Stimulated activated CD8-positive, alpha-beta memory T cell treated with anti-CD3 and anti-CD28 coated beads, Interleukin-15, amount 100 ng/mL, for 4 hours (primary cell): ENCODE measurements at places on chromosomes 2 and 18.

- DNase-seq, result no peak
Observed at GRCh38 chr2:235468978-235469655, 24.7 kb upstream of the AGAP1 start.

DNA sequence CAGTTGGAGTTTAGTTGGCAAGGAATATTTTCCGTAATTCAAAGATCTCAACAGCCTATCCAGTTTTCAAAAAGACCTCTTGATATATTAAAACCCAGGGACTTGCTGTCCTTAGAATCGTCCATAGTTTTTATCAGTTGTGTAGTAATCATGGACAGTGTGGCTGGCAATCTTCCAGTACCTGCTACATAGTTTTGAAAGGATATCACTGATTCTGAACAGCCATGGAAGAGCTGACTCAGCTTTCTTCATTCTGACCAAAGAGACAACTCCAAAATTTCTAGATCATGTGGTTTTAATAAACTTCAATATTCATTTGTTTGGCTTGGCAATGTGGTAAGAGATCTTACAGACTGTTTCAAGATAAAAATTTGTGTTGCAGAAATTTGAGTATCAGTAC is 616.7 kb downstream of the TDRD15 start:
- DNase-seq, result no peak

DNA sequence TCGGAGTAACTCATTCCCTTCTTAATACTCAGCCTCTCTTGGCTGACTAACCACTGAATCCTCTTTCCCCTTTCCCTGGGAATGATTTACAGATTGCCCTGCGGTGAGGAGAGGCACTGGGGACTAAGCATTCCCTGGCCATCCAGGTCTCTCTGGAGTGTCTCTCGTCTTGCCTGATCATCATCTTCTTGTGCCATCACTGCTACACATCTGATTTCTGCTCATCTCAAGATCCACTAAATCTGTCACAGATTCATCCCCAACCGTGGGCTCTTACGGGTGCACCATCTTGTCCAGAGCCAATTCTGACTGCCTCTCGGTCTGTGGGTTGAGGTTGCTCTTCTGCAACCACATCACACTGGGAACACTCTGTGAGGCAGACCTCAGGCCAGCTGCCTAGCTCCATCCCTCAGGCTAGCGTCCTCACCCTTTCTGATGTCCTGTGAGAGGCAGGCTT is 12.0 kb downstream of the SFTPB start:
- no peak for DNase-seq

- DNase-seq, result no peak
Observed at GRCh38 chr2:127117603-127118002, 10.6 kb upstream of the BIN1 start.

GRCh38 chr2:216607277-216607560 is 26.0 kb upstream of the IGFBP2 start:
- no peak for DNase-seq

DNA sequence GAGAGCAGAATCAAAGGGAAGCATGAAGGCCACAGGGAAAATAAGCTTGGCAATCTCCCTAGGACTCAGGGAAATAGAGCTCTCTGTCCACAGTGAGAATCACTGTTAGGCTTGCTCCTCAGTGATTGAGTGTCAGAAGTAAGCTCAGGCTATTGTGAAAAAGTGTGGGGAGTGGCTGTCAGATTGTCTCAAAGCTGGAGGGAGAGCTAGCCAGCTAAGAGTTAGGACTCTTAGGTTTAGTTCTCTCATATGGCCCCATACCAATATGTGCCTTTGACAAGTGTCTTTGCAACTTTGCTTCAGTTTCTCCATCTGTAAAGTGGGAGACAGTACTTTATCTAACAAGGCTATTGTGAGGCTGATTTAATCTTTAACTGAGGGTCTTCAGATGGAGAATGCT is 17.2 kb downstream of the EIF4E2 start:
- DNase-seq, result no peak

- no peak for DNase-seq
Observed at GRCh38 chr2:230816735-230817134, 48.0 kb upstream of the ITM2C start.

- no peak for DNase-seq
Observed at GRCh38 chr2:179751163-179751809, 110.1 kb downstream of the ZNF385B start.

DNA sequence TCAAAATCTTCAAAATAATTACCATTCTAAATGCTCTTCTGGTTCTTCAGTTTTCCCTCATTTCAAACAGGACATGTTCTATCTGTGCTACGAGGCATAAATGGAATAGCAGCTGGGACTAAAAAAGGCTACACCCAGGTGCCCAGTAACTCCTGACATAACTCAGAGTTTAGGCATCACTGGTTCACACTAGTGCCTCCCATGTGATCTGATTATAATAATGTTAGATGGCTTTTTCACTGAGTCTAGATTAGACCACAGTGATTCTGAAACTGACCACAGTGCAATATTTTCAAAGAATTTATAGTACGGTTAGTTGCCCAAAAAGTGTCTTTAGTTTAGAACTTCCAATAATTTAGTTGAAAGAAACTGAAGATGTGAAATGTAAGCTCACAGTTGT is 123.3 kb downstream of the CCBE1 start:
- no peak for DNase-seq

DNA sequence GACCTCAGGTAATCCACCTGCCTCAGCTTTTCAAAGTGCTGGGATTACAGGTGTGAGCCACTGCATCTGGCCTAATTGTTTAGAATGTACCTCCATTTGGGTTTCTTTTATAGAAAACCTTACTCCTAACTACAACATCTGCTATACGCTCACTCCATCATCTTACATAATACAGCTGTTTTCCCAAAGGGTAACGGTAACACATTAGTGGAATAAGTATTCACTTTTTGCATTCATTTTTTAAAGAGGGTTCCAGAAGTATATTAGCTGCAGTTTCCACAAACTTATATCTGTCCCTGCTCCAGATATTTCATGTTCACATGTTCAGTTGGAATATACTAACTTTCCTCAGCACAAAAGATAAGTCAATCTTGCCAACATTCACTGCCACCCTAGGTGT is 640.1 kb upstream of the FSHR start:
- DNase-seq, result no peak

GRCh38 chr18:65257149-65257548 is 493.7 kb upstream of the CDH7 start:
- DNase-seq, result no peak

- no peak for DNase-seq
Observed at GRCh38 chr2:71460595-71461303, 7.4 kb downstream of the DYSF start.

GRCh38 chr2:6301426-6301825 is 564.3 kb downstream of the CMPK2 start:
- no peak for DNase-seq

GRCh38 chr18:34084635-34085034 is 140.1 kb downstream of the NOL4 start:
- no peak for DNase-seq

- DNase-seq, result no peak
Observed at GRCh38 chr2:113136828-113137775, 9.7 kb downstream of the IL1RN start.

DNA sequence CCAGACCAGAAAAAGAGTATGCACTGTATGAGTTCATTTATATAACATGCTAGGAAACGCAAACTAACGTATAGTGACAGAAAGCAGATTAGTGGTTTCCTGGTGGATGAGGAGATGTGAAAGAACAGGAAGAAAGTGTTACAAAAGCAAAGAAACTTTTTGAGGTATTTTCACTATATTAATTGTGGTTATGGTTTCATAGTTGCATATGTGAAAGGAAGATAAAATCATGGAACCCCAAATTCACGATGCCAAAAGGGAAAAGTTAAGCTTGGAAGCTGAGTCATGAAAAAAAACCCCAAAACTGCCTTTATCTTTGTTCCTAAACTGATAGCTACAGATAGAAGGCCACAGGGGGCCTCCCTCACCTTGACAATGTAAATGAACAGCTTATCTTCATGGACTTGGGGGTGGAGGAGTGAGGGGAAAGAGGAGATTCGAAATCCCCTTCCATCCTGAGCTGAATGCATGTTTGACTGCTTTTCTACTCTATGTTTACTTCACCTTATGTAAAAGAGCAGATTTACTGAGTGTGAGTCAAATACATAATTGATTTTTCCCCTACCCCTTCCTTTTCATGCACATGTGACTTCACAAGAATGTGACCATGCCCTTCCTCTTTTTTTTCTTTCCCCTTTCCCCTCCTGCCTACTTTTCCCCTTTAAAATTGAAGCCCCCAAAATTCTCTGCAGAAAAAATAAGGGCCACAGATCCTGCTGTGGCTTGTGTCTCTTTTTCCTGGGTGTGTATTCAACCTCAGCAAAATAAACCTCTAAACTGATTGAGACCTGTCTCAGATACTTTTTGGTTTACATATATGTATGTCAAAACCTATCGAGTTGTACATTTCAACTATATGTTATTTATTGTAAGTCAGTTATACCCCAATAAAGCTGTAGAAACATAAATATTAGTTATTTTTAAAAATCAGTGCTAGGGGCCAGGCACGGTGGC is 100.1 kb upstream of the TLK1 start:
- no peak for DNase-seq

- DNase-seq, result no peak
Observed at GRCh38 chr2:2260696-2261268, 70.3 kb downstream of the MYT1L start.

DNA sequence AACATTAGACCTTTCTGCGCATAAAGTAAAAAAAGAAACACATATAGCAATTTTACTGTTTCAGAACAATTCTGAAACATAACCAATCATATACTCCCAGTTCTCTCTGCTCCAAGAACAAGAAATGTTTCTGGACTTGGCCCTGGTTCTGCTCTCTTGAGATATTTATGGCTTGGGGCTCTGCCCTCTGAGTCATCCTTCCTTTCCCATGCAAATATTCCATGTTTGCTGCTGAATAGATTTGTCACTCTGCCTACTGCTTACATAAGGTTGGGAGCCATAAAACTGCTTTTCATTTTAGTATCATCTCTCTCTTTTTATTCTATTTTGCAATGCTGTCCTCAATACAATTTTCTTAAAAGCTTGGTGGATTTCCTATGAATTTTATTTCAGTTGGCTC is 499.6 kb upstream of the ACVR2A start:
- no peak for DNase-seq

DNA sequence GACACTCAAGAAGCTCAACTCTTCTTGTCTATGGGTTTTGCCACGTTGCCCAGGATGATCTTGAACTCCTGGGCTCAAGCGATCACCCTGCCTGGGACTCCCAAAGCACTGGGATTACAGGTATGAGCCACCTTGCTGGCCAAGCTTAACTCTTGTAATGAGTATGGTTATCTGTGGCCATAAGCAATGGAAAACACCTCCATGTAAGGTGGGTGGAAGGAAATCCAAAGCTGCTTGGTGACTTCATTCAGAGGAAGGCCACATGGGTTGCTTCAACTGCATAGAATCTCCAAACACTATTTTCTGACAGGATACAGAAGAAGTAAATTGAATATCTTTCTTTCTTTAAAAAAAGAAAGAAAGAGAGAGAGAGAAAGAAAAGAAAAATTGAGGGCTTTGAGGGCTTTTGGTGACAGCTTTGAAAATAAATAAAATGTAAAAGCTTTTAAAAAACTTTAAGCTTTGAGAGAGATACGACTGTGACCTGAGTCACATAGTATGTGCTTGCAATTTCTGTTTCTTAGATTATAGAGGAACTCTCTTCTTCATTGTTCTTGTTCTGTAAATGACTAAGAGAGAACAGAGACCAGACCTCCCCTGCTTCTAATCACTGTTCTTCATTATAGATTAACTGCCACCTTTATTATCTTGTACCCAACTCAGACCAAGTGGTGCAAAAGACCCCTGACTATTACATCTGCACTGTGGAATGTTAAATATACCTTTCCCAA is 123.1 kb upstream of the NDUFV2 start:
- no peak for DNase-seq

DNA sequence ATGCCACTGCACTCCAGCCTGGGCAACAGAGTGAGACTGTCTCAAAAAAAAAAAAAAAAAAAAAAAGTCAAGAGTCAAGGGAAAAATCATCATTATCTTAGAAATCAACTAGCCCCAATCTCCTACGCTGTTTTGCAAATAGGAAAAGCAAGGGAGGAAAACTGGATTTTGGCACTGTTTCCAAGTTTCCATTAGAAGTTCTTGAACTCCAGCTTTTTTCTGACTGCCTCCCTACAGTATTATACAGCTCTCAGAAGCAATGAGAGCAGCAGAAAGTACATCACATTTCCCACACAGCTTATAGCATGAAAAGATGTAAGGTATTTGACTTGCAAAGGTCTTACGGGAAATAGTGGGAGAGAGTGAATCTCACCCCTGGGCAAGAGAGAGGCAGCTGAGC is 127.8 kb downstream of the OSR1 start:
- DNase-seq, result no peak

GRCh38 chr18:66674286-66674685 is 70.4 kb upstream of the CDH19 start:
- DNase-seq, result no peak

GRCh38 chr2:212915121-212915782 is 236.2 kb downstream of the IKZF2 start:
- DNase-seq, result no peak

DNA sequence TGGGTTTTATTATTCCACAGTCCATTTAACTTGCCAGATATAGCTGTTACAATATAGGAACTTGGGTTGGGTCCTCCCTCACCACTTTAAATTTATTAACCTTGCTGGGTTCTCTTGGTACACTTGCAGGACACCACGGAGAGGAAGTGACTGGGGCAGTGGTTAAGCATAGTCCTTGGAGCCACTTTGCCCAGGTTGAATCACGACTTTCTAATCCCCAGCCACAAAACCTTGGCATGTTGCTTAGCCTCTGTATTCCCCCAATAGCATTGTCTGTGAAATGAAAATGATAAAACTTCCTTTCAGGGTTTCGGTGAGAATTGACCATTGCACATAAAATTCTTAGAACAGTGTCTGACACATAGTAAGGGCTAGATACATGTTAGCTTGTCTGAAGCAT is 221.2 kb downstream of the IRS1 start:
- DNase-seq, result no peak

DNA sequence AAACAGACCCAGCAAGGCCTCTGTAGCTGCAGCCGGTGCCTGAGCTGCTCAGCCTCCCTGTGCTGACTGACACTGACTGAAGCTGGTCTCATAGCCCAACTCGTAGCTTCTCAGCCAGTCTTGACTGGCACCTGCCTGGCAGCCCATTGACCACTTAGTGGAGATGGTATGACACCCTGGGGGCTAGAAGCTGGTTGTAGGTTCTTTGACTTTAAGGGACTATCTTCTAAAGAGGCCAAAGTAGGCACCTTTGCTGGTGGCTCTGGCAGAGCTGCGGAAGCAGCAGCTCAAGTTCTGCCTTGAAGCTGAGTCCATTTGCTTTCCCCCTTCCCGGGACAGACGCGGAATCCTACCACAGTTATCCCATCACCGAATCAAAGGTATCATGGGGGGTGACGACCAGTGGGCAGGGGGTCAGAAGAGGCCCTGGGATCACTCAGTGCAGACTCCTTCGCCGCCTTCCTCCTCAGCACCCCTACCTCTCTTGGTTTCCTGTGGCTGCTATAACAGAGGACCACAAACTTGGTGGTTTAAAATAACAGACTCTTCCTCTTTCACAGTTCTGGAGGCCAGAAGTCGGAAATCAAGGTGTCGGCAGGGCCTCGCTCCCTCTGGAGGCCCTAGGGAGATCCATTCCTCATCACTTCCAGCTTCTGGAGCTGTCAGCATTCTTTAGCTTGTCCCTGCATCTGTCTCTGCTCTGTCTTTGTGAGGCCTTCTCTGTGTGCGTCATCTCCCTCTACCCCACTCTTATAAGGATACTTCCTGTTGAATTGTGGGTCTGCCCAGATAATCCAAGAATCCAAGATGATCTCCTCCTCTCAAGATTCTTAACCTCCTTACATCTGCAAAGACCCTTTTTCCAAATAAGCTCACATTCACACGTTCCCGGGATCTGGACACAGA is 13.7 kb upstream of the FOSL2 start:
- no peak for DNase-seq
